ENCODE measurements at places on chromosomes 2 and 18.

DNA sequence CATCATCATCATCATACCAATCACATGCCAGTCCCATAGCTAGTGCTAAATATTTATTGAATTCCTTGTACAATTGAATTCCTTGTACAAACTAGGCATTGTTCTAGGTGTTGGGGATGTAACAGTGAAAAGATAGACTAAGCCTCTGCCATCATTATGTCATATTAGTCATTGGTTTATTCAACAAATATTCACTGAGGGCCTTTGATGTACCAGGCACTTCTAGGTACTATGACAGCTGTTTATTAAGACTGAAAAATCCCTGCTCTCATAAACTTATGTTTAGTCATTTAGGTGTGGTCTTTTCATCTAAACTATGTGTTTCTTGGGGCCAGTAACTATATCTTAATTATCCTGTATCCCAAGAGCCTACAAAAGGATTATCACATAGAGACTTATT, 412.3 kb upstream of the ETAA1 start:
- DNase-seq, result no peak

DNA sequence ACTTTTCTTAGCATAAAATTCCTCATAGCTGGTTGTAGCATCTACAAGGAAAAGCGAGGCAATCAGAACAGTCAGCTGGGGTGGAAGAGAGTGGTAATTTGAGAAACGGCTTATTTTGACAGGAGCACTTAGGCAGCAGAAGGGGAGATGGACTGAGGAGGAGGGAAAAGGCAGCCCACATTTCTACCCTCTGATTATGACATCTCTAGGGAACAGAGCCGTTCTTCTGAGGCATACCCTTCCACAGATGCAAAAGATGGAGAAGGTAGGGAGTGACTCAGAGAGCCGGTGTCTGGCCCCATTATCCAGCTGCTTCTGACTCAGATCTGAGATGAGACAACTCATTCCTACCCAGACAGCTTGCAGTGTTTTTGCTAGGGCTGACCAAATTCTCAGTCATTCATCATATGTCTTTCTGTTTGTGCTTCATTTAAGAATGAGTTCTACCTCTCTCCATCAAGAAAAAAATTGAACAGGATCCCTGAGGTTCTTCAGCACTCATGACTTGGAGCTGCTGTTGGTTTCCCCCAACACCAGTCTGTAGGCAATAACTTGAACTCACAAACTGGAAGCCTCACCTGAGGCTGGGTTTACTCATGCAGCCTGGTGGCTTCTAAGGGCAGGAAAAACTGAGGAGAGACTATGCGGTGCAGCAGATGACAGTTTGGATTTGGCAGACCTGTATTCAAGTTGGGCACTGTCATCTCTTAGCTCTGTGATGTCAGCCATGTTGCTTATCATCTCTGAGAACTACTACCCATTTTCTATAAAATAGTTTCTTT, 15.9 kb upstream of the SEC11C start:
- peak; percentile 15 for DNase-seq

- DNase-seq, result no peak
Measured at GRCh38 chr18:47519706-47520105, 268.2 kb upstream of the SKOR2 start.

- no peak for DNase-seq
Measured at GRCh38 chr2:221467610-221468009, 104.5 kb downstream of the EPHA4 start.

DNA sequence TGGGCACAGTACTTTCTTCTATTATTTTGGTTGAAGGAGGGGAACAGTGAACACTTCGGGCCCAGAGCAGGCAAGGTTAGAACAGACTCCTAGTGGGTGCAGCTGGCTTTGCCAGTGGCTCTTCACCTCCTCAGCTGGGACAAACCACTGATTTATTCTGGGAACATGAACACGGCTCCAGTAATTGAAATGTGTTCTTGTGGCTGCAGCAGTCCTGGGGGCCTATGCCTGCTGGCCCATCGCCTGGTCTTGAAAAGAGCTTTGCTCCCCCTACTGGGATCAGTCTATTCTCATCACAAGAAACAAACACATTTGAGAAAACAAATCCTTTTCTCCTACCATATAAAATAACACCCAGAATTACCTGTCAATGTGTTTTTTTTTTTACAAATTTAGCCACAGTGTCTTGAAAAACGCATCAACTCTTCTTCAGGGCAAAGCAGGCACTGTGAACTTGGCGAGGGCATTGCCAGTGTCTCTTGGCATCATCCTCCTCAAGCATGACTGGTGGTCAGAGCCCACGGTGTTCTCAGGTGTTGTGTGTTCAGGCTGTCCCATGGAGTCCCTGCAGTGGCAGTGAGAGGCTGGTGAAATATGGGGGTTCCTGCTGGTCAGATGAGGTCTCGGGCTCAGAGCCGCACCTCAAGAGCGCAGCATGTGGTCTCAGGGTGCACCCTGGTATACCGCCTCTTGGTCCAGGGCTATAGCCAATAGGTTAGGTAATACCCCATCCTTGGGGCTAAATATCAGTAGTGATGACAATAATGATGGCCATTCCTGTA, 51.3 kb downstream of the RNF144A start:
- DNase-seq, result no peak

GRCh38 chr2:98091738-98092137, 4.8 kb downstream of the VWA3B start:
- DNase-seq, result no peak
